ENCODE measurements at places on chromosomes 16 and 17.

GRCh38 chr16:68664297-68664696, 19.2 kb downstream of the CDH3 start:
- DNase-seq, result no peak

- DNase-seq, result no peak
Observed at GRCh38 chr17:48523010-48523409, 7.8 kb downstream of the HOXB1 start.

GRCh38 chr16:987906-988305, 6.3 kb downstream of the SOX8 start:
- DNase-seq, result no peak

GRCh38 chr17:79561486-79562133, 49.2 kb downstream of the RBFOX3 start:
- no peak for DNase-seq

GRCh38 chr17:62716834-62717588, 89.5 kb downstream of the MRC2 start:
- DNase-seq, result no peak

- no peak for DNase-seq
Observed at GRCh38 chr16:66480265-66481080, 53.4 kb downstream of the BEAN1 start.

GRCh38 chr16:6977916-6978315, 354.7 kb upstream of the RBFOX1 start:
- DNase-seq, result no peak

GRCh38 chr16:85515319-85515745, 97.8 kb upstream of the GSE1 start:
- DNase-seq, result no peak

DNA sequence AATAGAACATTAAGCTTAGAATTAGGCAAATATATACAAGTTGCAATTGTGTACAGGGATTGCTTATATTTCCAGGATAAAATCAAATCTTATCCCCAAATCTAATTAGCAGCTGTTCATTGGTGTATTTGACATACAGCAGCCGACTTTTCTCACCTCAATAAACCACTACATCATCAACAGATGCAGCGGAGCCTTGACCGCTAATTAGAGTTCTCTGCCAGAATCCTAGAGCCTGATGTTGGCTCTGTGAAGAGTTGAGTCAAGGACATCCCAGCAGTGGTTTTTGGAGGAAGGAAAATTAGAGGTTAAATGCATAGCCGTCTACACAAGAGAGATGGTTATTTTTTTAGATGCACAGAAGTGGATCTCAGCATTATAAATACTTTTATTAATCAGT, 221.9 kb upstream of the CACNG5 start:
- no peak for DNase-seq

- DNase-seq, result no peak
Observed at GRCh38 chr17:19719355-19720209, 3.2 kb upstream of the SLC47A2 start.

- no peak for DNase-seq
Observed at GRCh38 chr17:63927464-63928171, 4.5 kb downstream of the CD79B start.

DNA sequence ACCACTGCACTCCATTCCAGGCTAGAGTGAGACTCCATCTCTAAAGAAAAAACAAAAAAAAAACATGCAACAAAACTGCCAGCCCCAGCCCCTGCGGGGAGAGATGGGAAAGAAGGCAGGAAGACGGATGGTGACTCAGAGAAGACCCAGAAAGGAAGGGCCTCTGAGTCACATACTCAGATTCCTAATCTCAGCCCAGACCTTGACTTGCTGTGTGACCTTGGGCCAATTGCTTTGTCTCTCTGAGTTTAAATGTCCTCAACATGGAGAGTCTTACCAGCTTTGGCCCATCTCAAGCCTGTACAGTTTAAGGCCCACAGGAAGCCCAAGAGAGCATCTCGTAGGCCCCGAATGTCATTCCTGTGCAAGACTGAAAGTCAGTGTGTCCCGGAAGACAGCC, 86.5 kb upstream of the LHX1 start:
- DNase-seq, result no peak

GRCh38 chr16:50121278-50121677, 31.8 kb upstream of the TENT4B start:
- no peak for DNase-seq

DNA sequence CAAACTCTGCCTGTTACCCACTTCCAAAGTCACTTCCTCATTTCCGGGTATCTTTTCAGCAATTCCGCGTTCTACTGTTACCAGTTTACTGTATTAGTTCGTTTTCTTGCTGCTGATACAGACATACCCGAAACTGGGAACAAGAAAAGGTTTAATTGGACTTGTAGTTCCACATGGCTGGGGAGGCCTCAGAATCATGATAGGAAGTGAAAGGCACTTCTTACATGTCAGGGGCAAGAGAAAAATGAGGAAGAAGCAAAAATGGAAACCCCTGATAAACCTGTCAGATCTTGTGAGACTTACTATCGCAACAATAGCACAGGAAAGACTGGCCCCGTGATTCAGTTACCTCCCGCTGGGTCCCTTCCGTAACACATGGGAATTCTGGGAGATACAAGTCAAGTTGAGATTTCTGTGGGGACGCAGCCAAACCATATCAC, 30.9 kb downstream of the PAFAH1B1 start:
- no peak for DNase-seq

- no peak for DNase-seq
Observed at GRCh38 chr17:79986411-79987186, 49.1 kb downstream of the TBC1D16 start.

DNA sequence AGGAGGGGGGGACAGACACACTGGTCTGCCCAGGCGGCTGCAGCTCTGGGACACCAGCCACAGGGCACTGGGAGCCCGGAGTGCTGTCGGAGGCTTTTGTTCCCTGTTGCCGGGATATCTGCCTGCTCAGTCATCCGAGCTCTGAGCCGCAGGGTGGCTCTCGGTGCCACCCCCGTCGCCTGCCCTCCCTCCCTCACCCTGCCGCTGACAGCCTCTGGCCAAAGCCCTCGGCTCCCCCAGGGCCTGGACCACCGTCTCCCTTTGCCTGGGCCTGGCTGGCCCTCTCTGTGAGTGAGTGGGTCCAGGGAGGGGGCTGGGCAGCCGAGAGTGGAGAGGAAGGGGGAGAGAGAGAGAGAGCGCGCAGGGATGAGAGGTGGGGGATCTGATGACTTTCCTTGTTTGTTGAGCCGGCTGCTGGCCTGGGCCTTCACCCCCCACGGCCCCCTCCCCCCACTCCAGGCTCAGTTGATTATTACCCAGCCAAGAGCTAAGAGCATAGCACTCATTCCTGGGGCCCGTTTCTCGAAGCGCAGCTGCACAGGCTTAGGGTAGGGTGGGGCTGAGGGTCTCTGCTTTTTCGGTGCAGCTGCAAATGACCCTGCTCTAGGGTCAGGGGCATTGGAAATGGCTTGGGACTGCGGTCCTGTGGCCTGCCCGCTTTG, 2.7 kb downstream of the FOXJ1 start:
- DNase-seq, result no peak

GRCh38 chr17:4657678-4658077, 16.2 kb upstream of the ALOX15 start:
- DNase-seq, result no peak

- no peak for DNase-seq
Observed at GRCh38 chr16:77462894-77463293, 28.1 kb upstream of the ADAMTS18 start.

GRCh38 chr17:61160204-61160603, 239.4 kb upstream of the TBX2 start:
- no peak for DNase-seq

DNA sequence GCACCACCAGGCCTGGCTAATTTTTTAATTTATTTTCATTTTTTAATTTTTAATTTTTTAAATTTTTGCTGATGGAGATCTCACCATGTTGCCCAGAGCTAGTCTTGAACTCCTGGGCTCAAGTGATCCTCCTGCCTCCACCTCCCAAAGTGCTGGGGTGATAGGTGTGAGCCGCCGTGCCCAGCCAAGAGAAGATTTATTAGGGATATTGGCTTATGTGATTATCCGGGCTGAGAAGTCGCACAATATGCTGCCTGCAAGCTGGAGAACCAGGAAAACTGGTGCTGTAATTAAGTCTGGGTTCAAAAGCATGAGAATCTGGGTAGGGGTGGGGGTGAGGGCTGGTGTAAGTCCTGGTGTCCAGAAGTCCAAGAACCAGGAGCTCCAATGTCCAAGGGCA, 2.5 kb upstream of the C16orf90 start:
- no peak for DNase-seq

- no peak for DNase-seq
Observed at GRCh38 chr17:4600563-4600962, 16.2 kb downstream of the SMTNL2 start.

DNA sequence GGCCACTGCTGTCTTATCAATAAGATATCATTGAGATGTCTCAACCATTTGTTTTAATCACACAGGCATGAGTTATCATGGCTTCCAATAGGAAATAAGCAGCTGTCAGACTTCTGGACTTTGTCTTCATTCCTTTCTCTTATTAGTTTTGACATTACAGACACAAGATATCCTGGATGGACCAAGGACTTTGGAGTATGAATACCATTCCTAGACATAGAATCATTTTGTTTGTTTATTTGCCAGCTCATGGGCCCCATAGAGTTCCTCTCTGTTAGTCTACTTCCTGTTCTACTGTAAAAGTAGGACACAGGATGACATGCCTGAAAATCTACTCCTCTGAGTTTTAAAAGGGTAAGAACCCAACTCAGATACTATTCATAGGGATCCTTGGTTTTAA, 77.7 kb upstream of the KCNJ16 start:
- DNase-seq, result no peak

DNA sequence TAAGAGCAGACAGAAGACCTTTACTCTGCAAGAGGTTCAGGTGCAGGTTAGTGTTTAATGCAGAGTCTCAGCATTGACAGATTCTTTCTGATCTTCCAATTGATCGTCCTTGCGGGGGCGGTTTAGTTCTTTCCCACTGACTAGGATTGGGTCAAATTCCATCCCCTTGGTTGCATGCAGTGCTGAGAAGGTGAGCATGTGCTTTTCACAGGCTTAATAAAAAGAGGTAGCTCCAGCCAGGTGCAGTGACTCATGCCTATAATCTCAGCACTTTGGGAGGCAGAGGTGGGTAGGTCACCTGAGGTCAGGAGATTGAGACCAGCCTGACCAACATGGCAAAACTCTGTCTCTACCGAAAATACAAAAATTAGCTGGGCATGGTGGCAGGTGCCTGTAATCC, 7.5 kb upstream of the ITGAD start:
- DNase-seq, result no peak

- DNase-seq, result no peak
Observed at GRCh38 chr17:82388922-82389283, 17.3 kb downstream of the UTS2R start.

DNA sequence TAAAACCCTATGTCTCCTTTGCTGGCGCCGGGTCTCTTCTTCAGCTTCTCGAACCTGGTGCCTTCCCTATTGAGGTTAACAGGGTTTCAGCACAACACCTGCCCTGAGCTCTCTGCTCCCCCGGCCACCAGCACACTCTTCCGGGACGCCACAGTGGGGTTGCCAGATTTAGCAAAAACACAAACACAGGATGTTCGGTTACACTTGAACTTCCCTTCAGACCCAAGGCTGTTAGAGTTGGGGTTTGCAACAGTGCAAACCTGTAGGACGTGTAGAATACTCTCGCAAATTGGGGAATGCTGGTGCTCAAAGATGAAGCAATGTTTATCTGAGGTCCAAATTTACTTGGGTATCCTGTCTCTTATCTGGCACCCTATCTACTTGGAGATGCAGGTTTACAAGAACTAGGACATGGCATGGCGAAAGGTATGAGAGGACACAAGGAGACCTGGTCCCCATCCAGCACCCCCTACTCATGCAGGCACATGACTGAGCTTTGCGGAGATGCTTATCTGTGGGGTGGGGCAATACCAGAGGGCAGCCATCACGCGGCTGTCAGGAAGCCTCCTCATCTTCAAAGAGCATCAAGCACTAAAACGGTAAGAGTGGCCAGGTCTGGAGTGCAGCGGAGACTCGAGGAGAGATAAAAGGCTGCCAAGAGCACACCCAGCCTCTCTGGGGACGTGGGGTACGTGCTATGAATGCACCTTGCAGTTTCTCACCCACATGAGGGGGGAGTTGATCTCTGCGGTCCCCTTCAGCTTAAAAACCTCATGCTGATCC, 52.8 kb downstream of the SDK2 start:
- DNase-seq, result no peak

- no peak for DNase-seq
Observed at GRCh38 chr16:83983491-83983890, 15.4 kb downstream of the NECAB2 start.

DNA sequence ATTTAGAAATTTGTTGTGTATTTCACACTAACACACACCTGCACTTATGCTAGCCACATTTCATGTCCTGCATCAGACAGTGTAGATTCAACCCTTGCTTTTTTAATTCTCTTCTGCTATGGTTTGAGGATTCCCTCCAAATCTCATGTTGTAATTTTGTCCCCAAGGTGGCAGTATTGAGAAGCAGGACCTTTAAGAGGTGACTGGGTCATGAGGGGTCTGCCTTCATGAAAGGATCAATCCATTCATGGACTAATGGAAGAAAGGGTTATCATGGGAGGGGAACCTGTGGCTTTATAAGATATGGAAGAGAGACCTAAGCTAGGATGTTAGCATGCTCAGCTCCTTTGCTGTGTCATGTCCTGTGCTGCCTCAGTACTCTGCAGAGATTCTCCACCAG, 1032.2 kb downstream of the CDH11 start:
- no peak for DNase-seq

DNA sequence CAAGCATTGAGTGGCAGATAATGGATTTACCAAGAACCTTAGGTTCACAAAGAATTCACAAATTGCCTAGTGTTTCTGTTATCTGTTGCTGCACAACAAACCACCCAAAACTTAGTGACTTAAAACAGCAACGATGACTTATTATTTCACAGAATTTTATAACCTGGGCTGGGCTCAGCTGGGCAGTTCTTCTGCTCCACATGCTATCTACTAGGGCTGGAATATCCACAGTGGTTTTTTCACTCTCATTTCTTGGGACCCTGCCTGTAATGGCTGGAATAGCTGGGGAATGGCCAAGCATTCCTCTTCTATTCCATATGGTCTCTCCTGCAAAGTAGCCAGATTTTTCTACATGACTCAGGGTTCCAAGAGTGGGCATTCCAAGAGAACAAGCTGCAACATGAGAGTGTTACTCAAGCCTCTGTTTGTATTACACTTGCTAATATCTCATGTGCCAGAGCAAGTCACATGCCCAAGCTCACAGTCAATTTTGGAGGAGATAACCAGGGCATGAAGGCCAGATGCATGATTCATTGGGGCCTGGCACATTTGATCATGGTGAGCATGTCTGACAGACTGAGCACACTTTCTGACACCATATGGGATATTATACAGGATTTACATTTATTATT, 4.9 kb upstream of the PSMD7 start:
- DNase-seq, result no peak

GRCh38 chr16:1713933-1714332, 7.9 kb downstream of the MAPK8IP3 start:
- DNase-seq, result no peak

- no peak for DNase-seq
Observed at GRCh38 chr17:34241062-34241461, 14.0 kb upstream of the CCL2 start.
